ENCODE measurements at places on chromosomes 1 and 21.

- H3K36me3 ChIP-seq, result peaks cover 5% of the 10 kb centered on the region
- peak; percentile 78 for DNase-seq
- no peaks in the 10 kb centered on the region for H3K27me3 ChIP-seq
- H3K4me3 ChIP-seq, result no peak overlapping the region
- no peak overlapping the region for H3K27ac ChIP-seq
- no peaks in the 10 kb centered on the region for H3K4me1 ChIP-seq
Measured at GRCh38 chr1:229514578-229515275, 6.6 kb upstream of the NUP133 start.

DNA sequence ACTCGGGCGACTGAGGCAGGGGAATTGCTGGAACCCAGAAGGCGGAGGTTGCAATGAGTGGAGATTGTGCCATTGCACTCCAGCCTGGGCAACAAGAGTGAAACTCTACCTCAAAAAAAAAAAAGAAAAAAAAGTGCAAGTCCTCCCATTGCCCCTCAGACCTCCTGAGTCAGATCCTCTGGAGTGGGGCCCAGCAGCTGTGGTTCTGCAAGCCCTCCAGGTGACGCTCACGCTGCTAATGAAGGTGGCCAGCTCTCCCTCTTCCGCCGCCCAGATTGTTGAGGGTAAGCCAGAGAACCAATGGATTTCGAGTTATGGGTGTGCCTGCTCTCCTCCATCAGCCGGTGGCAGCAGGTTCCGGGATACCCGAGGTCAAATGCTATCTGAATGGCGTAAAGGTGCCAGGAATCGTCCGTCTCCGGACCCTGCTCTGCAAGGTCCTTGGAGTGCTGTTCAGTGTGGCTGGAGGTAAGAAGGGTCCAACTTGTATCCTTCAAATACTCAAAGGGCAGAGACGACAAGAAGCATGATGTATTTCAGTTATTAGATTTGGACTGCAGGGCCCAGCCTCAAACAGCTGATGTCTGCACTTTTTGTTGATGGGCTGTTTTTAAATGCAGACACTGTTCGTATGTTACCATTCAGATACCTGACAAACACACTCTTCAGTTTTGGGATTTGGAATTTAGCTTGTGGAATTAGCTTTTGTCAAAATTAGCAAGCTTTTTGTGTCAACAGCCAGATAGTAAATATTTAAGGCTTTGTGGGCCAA is 17.6 kb downstream of the CLCN6 start:
- peaks cover 45% of the 10 kb centered on the region for H3K36me3 ChIP-seq
- DNase-seq, result no peak
- no peak overlapping the region for H3K27ac ChIP-seq
- H3K4me3 ChIP-seq, result no peak overlapping the region
- H3K4me1 ChIP-seq, result no peaks in the 10 kb centered on the region

DNA sequence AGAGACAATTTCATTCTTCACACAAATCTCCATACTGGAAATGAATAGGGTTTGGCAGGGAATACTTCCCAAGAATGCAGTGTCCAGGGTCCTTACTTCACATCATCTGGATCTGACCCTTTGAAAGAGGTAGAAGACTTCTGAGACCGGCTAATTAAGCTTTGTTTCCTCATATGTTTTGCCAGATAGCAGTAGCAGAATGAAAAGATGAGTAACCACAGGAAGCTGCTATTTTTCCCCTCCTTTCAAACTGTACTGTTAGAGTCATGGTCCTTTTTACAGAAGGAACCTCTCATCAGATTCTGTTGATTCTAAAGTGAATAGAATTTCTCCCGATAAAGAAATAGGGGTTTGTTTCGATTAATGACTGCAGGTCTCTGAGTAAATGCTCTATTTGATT is 1.4 kb upstream of the OLFML3 start:
- H3K36me3 ChIP-seq, result peaks cover 12% of the 10 kb centered on the region
- H3K4me3 ChIP-seq, result no peak overlapping the region
- no peak for DNase-seq
- H3K4me1 ChIP-seq, result peaks cover 18% of the 10 kb centered on the region
- no peaks in the 10 kb centered on the region for H3K27me3 ChIP-seq

DNA sequence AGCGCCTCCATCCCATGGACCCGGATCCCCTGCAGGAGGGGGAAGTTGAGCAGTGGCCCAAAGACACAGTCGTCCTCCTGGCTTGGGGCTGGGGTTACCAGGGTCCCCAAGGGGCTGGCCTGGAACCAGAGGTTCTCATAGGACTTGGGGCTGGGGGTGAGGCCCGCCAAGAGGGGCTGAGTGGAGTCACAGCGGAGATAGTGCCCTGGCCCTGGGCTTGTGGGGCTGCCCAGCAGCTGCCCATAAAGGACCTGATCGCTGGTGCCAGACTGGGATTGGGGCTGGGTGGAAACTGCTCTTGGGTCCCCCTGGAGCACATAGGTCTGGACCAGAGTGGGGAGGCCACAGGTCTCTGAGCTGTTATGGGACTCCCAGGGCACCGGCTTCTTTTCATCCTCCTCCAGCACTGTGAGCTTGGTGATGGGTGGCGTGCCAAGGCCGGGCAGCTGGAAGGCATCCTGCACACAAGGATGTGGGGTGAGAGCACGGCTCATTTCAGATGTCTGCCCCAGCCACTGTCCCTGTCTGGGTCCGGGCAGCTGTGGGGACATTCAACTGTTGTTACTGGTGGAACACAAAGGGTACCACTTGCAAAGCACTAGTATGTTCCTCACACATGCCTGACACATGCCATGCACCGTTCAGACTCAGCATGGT is 2.3 kb upstream of the MRPS15 start:
- peaks cover 5% of the 10 kb centered on the region for H3K4me1 ChIP-seq
- H3K27me3 ChIP-seq, result no peaks in the 10 kb centered on the region
- no peak overlapping the region for H3K27ac ChIP-seq
- no peak overlapping the region for H3K4me3 ChIP-seq
- H3K36me3 ChIP-seq, result peaks cover 2% of the 10 kb centered on the region

DNA sequence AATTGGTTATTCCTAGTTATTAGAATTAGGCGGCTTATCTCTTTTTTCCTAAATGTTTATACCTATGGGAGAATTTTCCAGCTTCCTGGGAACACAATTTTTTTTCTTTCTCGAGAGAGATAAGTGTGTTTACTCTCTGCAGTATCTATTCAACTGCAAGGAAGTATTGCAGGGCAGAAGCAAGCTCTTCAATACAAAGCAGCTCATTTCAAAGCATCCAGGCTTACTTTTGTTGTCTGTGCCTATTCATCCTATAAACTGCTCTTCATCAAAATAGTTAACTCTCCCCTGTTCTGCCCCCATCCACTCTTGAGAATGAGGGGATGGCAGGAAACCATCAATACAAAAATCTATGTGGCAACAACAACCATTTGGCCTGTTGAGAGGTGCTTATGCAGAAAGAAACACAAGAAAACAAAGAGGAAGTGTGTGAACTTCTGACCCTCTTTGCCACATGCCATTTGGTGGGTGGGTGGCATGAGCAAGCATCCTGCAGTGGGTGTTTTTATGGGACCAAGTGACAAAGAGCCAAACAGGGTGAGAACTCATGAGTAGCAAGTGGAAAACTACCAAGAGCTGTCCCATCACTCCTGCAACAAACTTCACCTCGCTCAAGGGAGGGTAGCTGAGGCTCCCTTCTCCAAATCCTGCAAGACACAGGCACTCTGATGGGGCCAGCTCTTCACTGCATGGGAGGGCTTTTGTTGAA is 50.6 kb upstream of the MRPS6 start:
- no peak overlapping the region for H3K4me3 ChIP-seq
- H3K27me3 ChIP-seq, result no peaks in the 10 kb centered on the region
- no peaks in the 10 kb centered on the region for H3K36me3 ChIP-seq
- peak overlapping the region; percentile 75 for H3K27ac ChIP-seq

- no peak overlapping the region for H3K4me3 ChIP-seq
- H3K27me3 ChIP-seq, result no peaks in the 10 kb centered on the region
- peak overlapping the region; percentile 81 for H3K27ac ChIP-seq
- peaks cover 21% of the 10 kb centered on the region for H3K4me1 ChIP-seq
Measured at GRCh38 chr21:41112740-41113692, 54.9 kb upstream of the BACE2 start.

DNA sequence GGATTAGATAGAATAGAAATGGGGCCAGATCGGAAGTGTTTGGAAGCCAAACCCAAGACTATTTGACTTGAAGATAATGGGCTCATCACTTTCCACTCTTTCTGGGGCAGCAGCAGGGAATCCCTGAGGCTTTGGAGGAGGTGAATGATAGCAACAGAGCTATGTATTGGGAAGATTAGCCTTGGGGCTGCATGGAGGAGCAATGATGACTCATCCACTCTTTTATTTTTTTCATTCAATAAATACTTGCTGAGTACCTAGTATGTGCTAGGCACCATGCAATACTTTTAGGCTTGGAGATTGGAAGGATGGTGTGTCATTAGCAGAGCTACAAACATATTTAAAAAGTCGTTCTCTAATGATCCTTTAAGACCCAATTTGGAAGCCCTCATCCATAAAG is 166.9 kb upstream of the FOXD3 start:
- H3K4me3 ChIP-seq, result no peak overlapping the region
- no peaks in the 10 kb centered on the region for H3K36me3 ChIP-seq
- DNase-seq, result no peak
- no peak overlapping the region for H3K27ac ChIP-seq

- no peaks in the 10 kb centered on the region for H3K36me3 ChIP-seq
- no peaks in the 10 kb centered on the region for H3K27me3 ChIP-seq
- no peak overlapping the region for H3K4me3 ChIP-seq
- no peak for DNase-seq
Measured at GRCh38 chr1:91120421-91120820, 98.6 kb upstream of the ZNF644 start.

- DNase-seq, result no peak
- no peaks in the 10 kb centered on the region for H3K27me3 ChIP-seq
- H3K27ac ChIP-seq, result no peak overlapping the region
- H3K4me3 ChIP-seq, result no peak overlapping the region
Measured at GRCh38 chr1:82844911-82845827, 1044.4 kb downstream of the ADGRL2 start.

DNA sequence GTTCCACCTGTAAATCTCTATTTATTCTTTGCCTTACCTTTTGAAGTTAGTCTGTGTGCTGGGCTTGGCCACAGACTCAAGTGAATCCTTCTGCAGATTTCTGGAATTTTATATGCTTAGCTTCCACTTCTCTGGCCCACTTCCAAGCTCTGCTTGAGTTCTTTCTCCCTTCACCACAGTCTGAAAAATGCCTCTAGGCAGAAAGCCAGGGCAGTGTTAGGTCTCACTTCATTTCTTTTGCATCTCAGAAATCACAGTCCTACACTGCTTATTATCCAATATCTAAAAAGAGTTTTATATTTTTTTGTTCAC is 48.9 kb downstream of the INKA2 start:
- H3K4me1 ChIP-seq, result peaks cover 10% of the 10 kb centered on the region
- H3K27ac ChIP-seq, result peak overlapping the region; percentile 74
- H3K27me3 ChIP-seq, result no peaks in the 10 kb centered on the region
- peaks cover 4% of the 10 kb centered on the region for H3K36me3 ChIP-seq

DNA sequence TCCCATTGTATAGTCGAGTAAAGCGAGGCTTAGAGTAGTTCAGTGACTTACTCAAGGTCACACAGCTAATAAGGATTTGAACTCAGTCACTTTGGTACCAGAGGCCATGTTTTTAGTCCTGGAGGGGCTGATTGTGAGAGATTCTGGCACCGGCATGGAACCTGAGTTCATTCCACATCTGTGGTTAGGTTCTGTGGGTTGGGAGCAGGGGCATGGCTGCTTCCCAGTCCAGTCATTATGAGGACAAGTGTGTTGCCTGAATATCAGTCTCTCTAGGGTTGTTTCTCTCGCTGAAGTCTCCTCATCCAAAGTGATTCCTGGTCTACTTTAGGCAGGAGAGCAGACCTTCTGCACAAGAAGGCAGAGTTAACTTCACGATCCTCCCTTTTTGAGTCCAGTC is 90.6 kb downstream of the C1orf94 start:
- peaks cover 17% of the 10 kb centered on the region for H3K27me3 ChIP-seq
- H3K36me3 ChIP-seq, result no peaks in the 10 kb centered on the region
- H3K4me3 ChIP-seq, result no peak overlapping the region
- H3K27ac ChIP-seq, result no peak overlapping the region

DNA sequence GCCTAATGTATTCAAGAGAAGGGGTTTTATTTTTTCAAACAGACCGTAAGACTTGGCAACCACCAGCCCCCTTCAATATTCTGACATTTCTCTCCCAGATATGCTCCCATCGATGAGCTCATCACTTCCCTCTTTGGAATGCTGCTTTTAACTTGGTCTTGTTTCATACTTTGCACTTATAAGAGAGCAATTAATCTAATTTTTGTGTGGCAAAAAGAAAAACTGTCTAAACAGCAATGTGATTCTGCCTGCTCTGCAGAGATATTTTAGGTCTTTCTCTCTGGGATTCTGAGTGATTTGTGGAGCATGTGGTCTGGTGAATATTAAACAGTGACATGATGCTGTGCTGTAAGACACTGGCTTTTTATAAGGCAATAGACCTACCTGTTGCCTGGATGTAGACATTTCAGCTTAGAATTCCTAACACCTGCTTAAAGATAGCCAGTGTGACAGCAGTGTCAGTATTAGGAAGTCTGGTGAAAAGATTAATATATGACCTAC is 284.8 kb downstream of the BACH1 start:
- H3K27ac ChIP-seq, result no peak overlapping the region
- no peaks in the 10 kb centered on the region for H3K4me1 ChIP-seq
- H3K4me3 ChIP-seq, result no peak overlapping the region
- no peak for DNase-seq
- H3K27me3 ChIP-seq, result no peaks in the 10 kb centered on the region

GRCh38 chr1:201740670-201741111 is 88.3 kb upstream of the IPO9 start:
- H3K27me3 ChIP-seq, result no peaks in the 10 kb centered on the region
- H3K36me3 ChIP-seq, result peaks cover 14% of the 10 kb centered on the region
- peak overlapping the region; percentile 96 for H3K4me3 ChIP-seq
- H3K4me1 ChIP-seq, result peaks cover 55% of the 10 kb centered on the region
- peak overlapping the region; percentile 100 for H3K27ac ChIP-seq

GRCh38 chr21:42850866-42851391 is 28.4 kb downstream of the WDR4 start:
- H3K27me3 ChIP-seq, result no peaks in the 10 kb centered on the region
- peaks cover 29% of the 10 kb centered on the region for H3K36me3 ChIP-seq
- no peaks in the 10 kb centered on the region for H3K4me1 ChIP-seq

DNA sequence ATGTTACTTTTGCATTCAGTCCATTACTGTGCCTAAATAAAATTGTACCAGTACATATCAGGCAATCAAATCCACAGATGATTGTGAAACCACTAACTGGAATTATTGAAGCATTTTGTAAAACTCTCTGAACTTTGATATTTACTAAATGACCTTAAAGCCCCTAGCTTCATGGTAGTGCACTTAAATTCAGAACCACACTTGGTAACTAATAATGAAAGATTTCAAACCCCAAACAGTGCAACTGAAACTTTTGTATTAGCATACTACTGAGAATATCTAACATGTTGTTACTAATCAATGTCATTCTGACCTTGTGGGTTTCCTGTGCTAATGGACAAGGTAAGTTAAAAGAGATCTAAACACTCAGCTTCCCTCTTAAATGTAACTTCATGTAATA is at the start of gene CFHR3:
Gene CFHR3, plus strand, starts transcription at position 238 of the 400 bp plus-strand sequence. Its CDS starts 47 bp downstream, at position 285.
- H3K27ac ChIP-seq, result no peak within 1 kb of the TSS
- H3K27me3 ChIP-seq, result no peaks in the 10 kb centered on the region
- H3K36me3 ChIP-seq, result no peaks in the 10 kb centered on the region
- no peak for DNase-seq
- H3K4me1 ChIP-seq, result no peaks in the 10 kb centered on the region
- H3K4me3 ChIP-seq, result no peak within 1 kb of the TSS

- no peak overlapping the region for H3K4me3 ChIP-seq
- DNase-seq, result no peak
- peaks cover 28% of the 10 kb centered on the region for H3K27me3 ChIP-seq
- no peak overlapping the region for H3K27ac ChIP-seq
- no peaks in the 10 kb centered on the region for H3K4me1 ChIP-seq
Measured at GRCh38 chr1:20729990-20730689, 2.4 kb downstream of the SH2D5 start.
